NCI-H2081 treated with DMSO at 0.1 percent for 48 hours (cell line): ENCODE measurements at places on chromosomes 5 and 9.

DNA sequence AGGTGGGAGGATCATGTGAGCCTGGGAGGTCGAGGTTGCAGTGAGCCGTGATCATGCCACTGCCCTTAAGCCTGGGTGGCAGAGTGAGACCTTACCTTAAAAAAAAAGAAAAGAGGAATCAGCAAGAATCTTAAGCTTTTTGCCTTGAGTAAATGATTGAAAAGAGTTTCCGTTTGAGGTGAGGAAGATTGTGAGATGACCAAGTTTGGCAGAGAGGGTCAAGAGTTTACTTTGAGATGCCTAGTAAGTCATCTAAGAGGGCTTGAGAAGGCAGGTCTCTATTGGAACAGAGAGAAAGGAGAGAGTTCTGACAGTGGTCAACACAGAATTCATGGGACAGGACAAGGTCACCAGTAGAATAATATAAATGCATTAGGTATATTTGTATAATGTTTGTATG is 572.1 kb downstream of the TLE4 start:
- no peak for DNase-seq

- DNase-seq = no peak
These were observed at the start of gene ADAMTS19 for GRCh38 chr5:129459777-129460671. Gene ADAMTS19 (plus strand): TSS chr5:129460298. CDS start chr5:129460392, 94 bp downstream.

DNA sequence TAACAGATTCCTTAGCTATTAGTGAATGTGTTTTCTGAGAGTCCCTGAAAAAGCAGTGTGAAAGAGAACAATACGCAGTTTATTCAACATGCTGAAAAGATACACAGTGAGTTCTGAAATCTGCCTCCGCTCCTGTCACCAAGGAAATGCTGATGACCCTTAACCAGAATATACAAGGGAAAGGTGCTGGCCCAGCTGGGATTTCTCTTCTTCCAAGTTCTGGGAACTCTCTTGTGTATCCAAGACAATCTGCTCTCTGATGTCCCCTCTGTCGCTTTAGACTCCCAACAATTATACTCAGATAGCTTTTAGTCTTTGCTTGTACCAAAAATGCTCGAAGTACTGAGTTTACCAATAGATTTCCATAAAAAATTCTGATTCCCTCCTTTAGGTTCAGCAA is 214.9 kb downstream of the TMEM167A start:
- no peak for DNase-seq

DNA sequence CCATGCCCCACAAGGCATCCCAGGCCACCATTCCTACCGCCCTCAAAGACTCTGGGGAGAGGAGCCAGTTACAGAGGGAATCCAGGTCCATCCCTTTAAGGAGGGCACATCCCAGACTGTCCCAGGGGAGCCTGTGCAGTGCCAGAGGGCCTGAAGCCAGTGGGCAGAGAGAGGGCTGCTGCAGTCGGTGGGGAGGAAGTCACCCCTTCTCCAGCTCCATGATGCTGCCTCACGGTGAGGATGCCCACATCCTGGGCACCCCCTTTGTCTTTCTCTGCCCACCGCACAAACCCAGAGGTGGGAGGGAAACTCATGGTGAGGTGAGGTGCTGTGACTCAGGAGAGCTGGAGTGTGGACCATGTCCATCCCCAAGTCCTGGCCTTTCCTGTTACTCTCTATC is 26.2 kb upstream of the ANKRD33B start:
- no peak for DNase-seq

DNA sequence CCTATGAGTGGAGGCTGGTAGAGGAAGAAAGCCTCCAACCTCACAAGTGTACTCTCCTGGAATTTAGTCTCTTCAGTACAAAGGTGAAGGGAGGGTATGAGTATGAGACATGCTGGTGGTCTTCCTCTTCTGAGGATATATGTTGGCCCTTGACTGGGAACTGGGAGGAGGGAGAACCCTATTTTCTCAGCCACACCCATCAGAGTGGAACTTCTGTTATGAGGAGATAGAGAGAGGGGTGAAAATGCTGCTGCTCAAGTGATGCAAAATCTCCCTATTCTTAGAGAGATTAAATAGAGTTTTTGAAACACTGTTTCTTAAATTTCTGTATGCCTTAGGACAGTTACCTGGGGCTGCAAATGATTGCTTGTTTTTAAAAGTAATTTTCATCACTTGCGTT is 203.4 kb upstream of the PRR16 start:
- no peak for DNase-seq

DNA sequence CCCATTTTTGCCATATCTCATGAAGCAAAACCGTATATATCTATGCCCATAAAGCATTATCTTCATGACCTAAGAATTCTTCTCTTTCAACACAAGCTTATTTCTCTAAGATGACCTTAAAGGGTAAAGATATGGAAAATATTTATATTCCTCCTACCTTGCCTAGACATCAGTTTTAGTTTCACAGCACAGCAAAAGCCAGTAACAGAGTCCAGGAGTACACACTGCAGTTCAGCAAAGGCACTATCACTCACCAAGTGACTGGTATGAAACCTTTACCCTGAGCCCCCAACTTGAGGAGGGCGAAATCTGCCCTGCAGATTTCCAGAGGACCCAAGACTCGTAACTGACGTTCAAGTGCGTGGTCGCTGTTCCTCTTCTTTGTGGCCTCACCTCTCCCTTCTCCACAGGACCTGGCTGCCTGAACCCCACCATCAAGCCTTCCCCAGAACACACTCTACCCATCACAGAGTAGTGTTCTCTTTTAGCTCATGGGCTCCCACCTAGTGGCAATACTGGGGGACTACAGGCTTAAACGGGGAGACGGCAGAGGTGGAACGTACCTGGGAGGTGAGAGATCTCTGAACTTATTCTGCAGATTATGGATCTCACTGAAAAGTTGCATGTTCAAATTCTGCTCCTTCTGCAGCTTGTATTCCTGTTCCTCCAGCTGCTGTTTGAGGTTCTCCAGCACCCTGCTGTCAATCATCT is 141.0 kb downstream of the CDK5RAP2 start:
- no peak for DNase-seq

- DNase-seq = no peak
These were observed 259.2 kb downstream of the FBXL17 start for GRCh38 chr5:108122702-108123101.
